ENCODE measurements at places on chromosomes 3 and 15.

GRCh38 chr3:127698691-127699415 is 26.1 kb downstream of the ABTB1 start:
- no peak for DNase-seq

DNA sequence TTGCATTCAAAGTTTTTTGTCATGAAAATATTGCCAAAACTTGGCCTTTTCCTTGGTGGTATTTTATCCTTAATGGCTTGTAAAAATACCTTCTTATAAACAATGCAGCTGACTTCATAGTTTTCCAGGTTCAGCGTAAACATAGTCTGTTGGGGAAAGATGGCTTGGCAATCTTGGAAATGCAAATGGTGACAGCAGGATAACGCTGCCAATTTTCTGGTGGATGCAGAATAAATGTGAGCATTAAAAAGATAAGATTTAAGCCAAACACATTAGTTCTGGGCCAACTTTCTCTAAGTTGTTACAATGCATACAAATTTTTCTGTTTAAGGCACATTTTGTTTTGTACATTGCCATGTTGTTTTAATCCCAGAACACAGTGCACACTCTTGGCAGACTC is 147.0 kb upstream of the POU1F1 start:
- DNase-seq: no peak

- DNase-seq: no peak
Measured at GRCh38 chr15:34436956-34437442, 609 bp downstream of the GOLGA8A start.

GRCh38 chr3:55868347-55868746 is 381.2 kb upstream of the WNT5A start:
- DNase-seq: no peak

- no peak for DNase-seq
Measured at GRCh38 chr15:95715906-95716656, 614.4 kb upstream of the NR2F2 start.

GRCh38 chr3:41026394-41027177 is 172.7 kb upstream of the CTNNB1 start:
- no peak for DNase-seq

- DNase-seq: no peak
Measured at GRCh38 chr3:47228088-47228487, 54.5 kb downstream of the KIF9 start.

DNA sequence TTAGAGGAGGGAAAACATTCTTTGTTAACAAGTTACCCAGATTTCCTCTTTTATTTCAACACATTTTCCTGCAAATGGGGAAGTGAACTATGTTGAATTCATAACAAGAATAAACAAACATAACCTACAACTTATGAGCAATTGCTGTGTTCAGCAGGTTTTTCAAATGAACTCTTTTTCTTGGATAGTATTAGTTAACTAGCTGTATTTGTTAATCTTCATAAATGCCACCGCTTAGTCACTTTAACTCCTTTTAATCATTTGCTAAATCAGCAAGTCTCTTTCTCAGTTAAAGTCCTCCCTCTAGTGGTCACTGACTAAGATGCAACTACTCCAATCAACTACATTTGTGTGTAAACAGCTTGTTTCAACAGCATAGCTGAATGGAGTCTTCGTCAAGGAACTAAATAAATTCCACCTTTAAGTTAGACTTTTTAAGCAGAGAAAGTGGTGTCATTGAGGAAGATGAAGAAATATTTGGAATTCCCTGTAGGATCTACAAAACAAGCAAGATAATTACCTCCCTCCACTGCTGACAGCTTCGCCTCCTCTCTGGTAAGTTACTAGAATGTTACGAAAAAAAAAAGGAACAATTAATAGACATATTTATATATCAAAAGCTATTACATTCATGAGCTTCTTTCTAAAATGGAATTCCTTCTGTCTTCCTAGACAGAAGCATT is 1122.0 kb downstream of the ROBO1 start:
- DNase-seq: no peak

DNA sequence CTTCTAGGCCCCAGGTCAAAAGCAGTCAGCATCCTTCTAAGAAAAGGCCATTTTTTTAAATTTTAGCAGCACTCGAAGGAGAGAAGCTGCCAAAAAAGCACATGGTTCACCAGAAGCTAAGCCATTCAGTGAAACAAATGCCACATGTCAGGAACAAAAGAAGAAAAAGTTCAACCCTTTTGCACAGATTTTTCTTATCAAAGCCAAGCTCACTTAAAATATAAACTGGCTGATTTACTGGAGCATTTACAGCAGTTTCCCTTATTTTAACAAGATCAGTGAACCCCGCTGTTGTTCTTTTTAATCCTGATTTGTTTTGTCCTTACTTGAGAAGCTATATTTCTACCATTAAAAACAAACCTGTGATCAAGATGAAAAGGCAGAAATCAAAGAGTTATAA is 46.5 kb upstream of the SYNPR start:
- DNase-seq: no peak

- no peak for DNase-seq
Measured at GRCh38 chr3:6644070-6644929, 216.6 kb upstream of the GRM7 start.

- DNase-seq: no peak
Measured at GRCh38 chr3:126676919-126677705, 22.2 kb upstream of the TXNRD3 start.

DNA sequence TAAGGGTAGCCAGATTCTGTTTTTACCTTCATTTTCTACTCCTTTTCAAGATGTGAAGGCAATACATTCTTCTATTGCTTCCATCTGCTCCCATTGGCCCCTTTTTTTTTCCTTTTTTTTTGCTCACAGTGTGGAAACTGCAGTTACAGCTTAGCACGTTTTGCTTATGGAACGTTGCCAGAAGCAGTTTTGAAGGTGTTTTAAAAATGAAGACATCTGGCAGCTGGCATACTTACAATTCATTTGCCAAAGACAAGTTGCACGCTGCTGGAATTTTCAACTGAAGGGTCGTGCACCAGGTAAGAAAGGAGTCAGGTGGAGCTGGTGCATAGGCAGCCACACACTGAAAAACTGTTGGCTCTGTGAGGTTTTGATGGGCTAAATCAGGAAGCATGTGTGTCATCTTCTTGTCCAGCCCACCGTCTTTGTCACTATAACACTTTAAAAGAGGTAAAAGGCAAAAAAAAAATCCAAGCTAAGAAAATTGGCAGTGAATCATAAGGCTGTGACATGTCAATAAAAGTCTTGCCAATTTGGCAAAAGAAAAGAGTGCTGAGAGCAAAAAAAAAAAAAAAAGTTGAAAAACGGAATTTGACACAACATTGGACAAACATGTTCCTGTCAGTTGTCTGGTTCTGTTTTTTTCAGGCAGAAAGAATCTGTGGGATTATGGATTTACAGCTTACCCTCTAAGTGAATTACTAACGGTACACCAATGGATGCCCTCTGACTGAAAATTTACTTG is 225.4 kb upstream of the SOX2 start:
- no peak for DNase-seq

GRCh38 chr15:25664761-25665160 is 198.4 kb downstream of the ATP10A start:
- no peak for DNase-seq

GRCh38 chr3:82875401-82875800 is 1114.0 kb upstream of the GBE1 start:
- no peak for DNase-seq

- no peak for DNase-seq
Measured at GRCh38 chr3:99659951-99660350, 21.6 kb downstream of the COL8A1 start.

GRCh38 chr3:190120269-190121060 is at the start of gene P3H2:
P3H2 (minus strand) TSS chr3:190120897; CDS start chr3:190120731, 166 bp downstream.
- no peak for DNase-seq

DNA sequence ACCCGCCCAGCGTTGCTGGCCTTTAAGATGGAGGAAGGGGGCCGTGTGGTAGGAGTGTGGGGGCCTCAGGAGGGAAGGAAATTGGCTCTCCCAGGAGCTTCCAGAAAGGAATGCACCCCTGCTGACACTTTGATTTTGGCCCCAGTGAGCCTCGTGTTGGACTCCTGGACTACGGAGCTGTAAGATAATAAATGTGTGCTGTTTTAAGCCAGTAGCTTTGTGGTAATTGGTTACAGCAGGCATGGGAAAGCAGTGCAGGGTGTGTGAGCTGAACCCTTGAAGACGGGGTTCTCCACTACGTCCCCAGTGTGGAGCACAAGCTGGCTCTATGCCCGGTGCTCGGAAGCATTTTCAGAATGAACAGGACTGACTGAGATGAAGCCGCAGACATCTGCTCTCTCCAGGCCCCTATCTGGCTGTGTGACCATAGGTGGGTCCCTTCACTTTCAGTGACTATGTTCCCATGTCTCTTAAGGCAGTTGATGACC is 22.9 kb upstream of the CGNL1 start:
- no peak for DNase-seq

DNA sequence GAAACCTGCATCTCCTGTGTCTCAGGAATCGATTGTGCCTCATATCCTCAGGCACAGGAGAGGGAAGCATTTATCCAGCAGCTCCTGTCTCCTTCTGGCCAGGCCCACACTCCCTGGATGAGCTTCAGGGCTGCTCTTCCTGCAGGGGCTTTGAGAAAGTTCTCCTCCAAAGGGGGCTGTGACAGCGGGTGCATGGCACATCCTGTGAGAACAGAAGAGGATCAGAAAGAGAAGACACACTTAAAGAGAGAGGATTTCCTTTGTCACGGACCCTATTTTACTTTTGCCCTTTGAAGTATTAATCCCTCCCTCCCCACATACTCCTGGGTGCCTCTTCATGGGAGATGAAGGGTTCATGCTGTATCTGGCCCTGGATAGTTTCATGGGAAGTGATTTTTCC is 46.0 kb downstream of the MFSD1 start:
- DNase-seq: no peak

GRCh38 chr15:28914046-28914445 is 28.3 kb downstream of the APBA2 start:
- no peak for DNase-seq

- DNase-seq: no peak
Measured at GRCh38 chr15:98322581-98322980, 325.8 kb upstream of the IGF1R start.

DNA sequence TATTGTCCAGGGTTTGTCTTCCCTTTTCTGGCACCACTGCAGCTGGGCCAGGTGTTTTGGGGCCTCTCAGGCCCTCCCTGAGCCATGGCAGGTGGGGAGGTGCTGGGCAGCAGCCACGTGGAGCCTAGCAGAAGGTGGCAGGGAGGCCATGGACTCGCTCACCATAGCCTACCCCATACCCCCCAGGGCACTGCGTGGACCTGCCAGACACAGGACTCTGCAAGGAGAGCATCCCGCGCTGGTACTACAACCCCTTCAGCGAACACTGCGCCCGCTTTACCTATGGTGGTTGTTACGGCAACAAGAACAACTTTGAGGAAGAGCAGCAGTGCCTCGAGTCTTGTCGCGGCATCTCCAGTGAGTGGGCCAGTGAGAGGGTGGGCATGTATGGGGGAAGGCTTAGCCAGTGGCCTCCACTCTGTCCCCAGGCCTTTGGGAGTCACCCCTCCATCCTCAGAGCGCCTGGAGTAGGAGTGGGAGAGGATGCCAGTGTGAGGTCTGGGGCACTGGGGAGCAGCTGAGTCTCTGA is 11.9 kb downstream of the SPINT1 start:
- DNase-seq: no peak

DNA sequence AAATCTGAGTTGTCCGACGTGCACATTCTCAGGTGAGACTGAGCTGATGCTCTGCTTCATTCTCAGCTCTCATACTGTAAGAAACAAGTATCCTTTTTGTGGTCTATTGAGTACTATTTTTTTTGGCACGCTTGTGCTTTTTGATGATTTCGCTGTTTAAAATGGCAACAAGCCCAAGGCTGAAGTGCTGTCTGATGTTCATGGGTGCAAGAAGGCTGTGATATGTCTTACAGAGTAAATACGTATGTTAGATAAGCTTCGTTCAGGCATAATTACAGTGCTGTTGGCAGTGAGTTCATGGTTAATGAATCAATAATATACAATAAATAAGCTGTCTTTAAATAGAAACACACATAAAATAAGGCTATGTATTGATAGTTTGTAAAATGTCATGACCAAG is 27.2 kb downstream of the AQR start:
- no peak for DNase-seq

DNA sequence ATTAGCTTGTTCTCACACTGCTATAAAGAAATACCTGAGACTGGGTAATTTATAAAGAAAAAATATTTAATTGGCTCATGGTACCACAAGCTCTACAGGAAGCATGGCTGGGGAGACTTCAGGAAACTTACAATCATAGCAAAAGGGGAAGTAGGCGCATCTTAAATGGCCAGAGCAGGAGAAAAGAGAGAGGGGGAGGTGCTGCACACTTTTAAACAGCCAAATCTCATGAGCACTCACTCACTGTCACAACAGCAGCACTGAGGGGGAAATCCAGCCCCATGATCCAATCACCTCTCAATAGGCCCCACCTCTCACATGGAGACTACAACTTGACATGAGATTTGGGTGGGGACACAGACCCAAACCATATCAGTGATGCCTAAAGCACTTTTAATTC is 82.5 kb downstream of the DCLK3 start:
- no peak for DNase-seq

- no peak for DNase-seq
Measured at GRCh38 chr3:9767418-9767817, 2.3 kb downstream of the CAMK1 start.

DNA sequence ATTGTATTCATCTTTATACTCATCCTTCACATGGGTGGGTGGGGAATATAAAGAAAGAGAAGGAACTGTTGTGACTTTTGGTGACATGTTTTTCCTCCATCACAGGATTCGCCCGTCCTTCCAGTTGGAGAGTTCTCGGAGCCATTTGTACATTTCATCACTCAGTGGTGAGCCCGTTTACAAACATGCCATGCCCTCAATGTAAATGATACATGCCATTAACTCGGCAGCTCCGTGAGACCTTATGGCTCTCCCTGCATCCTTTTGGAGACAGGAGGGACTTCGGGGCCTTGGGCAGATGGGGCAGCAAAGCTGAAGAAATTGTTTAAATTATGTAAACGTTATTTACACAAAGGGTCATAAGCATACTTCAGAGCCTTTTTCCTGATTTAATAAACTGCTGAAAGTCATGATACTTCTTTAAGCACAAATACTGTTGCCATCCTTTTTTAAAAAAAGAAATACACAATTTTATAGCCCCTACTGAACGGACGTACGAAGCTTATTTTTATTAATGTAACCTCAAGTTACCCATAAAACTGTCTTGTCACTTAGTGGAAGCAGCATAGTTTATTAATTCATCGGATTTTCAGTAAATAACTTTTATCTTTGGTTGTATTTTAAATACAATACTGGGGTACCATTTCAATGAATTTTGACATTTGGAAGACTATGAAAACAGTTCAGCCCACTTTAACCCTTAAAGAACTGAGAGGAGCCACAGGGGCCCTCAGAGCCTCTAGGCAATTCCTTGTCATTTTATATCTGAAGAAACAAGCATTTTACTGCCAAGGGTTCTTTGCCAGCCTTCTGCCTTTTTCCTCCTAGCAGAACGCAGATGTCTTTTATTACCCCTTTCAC is 55.6 kb upstream of the SKOR1 start:
- no peak for DNase-seq

- DNase-seq: no peak
Measured at GRCh38 chr15:101107625-101108460, 144.0 kb downstream of the CHSY1 start.

GRCh38 chr3:197122394-197122793 is 92.8 kb upstream of the MELTF start:
- no peak for DNase-seq

All from activated naive CD4-positive, alpha-beta T cell (primary cell).